ENCODE measurements at places on chromosomes 3 and 15.

GRCh38 chr3:47267490-47267824 lies 15.1 kb downstream of the KIF9 start:
- DNase-seq = no peak

DNA sequence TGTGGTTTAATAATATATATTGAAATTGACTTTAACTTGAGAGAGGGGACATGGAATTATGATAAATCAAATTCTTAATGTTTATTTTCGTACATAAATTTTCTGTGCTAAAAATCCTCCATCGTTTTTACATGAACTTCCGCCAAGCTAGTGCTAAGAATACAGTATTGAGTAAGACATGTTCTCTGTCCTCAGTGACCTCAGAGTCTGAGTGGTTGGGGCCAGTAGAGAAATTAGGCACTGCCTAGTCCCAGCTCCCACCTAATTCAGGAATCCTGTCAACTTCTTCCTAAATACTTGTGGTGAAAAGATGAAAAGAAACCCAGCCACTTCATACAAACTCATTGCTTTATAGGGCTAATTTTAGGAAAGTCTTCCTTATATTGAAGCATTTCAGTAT lies 110.3 kb downstream of the PPP2R3A start:
- DNase-seq = no peak

DNA sequence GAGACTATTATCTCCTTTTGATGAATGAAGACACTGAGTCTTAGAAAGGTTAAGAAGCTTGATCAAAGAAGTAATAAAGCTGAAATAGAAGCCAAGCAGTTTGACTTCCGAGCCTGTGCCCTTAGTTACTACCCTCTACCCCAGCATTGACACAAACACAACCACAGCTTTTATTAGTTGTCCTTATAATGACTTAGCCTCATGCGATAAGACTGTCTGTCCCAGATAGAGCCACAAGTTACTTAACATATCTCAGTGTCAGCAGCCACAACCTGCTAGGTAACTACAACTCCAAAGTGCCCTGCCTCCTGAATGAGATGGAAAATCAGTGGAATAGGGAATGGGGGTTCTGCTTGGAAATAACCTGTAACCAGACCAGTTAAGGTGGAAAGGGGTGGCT lies 781.6 kb upstream of the CFAP20DC start:
- no peak for DNase-seq

DNA sequence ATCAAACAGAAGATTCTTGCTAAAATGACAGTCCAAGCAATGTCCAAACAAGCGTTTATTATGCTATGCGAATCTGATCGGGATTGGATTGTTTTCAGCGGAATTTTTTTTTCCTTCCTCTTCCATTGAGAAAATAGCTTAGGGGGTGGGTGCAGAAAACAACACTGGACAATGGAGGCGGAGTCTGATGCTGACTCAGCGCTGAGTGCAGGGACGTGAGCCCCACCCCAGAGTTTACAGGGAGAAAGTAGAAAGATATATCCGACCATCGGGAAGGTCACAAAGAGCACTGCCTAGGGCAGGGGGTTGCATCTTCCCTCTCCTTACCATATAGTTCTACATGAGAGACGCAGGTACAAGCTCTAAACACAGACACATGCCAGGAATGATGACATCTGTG lies 117.0 kb downstream of the FOXP1 start:
- no peak for DNase-seq

GRCh38 chr3:51675201-51675611 lies 4.2 kb downstream of the TEX264 start:
- peak; percentile 40 for DNase-seq

DNA sequence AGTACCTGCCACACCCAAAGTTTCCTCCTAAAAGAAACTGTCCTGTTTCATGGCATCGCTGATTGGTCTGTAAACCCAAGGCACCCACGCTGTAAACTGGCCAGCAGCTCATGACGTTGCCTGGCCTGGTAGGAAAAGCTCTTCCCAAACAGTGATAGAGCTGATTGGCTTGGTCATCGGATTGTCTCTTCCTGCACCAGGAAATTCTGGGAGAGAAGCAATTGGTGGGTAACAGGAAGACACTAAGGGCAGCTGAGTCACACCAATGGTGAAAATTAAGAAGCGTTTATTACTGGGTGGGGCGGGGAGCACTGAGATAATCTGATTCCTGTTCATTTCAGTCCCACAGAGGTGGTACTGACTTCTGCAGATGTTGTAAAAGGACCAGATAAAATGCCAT lies 31.0 kb downstream of the KLHL6 start:
- DNase-seq = no peak

Data from stimulated activated CD4-positive, alpha-beta T cell treated with anti-CD3 and anti-CD28 coated beads, Interleukin-1b, Interleukin-23, amount 100 ng/mL, for 48 hours (primary cell).